ENCODE measurements at places on chromosomes 7 and 10.
A peak's percentile ranks its signal among the peaks of the same experiment; 100 is the strongest.

GRCh38 chr10:71076473-71077142 is 135.8 kb upstream of the UNC5B start:
- no peak for DNase-seq

- no peak for DNase-seq
Observed at GRCh38 chr10:5419466-5420094, 7.2 kb downstream of the NET1 start.

DNA sequence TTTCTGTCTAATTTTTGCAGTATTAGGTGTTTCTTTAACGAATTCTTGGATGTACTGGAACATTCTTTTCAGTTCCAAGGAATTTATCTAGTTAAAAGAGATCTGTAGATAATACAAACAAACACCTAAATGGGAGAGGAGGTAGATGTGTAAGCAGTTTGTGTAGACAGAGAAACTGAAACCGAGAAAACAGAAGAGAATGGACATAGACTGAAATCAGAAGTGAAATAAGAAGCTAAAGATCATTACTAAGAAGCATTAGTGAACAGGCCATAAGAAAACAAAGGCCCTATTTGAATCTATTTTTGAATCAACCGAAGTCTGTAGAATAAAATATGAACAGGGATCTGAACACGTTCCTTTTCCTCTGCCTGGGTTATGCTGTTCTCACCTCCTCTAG is 26.5 kb upstream of the TMEM229A start:
- DNase-seq: no peak

DNA sequence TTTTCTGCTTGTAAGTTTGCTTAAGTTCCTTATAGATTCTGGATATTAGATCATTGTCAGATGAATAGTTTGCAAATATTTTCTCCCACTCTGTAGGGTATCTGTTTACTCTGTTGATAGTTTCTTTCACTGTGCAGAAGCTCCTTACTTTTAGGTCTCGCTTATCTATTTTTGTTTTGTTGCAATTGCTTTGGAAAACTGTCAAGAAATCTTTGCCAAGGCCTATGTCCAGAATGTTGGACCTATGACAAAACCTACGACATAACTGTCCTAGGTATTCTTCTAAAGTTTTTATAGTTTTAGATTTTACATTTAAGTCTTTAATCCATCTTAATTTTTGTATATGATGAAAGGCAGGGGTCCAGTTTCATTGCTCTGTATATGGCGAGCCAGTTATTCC is 27.4 kb downstream of the COA1 start:
- no peak for DNase-seq

DNA sequence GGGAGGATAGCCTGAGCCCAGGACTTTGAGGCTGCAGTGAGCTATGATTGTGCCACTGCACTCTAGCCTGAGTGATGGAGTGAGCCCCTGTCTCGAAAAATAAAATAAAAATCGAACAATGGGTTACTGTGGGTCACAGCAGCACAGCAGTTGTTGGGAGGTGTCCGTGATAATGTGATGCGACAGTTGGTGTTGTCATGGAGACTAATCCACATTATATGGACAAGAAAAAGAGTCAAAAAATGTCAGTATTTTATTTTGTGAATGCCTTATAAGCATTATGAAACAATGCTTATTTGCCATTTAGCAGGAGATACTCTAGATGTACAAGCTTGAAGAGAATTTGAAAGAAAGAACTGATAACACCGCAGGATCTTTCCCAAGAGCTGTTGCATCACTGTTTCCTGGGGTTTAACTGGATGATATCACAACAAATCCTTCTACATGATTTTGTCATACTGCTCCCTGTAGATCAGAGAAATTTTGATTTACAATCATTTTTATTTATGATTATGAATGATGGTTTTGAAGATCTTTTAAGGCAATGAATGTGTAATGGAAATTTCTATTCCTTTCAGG is 195.4 kb downstream of the BAMBI start:
- DNase-seq: no peak

- no peak for DNase-seq
Observed at GRCh38 chr10:95360122-95360714, 69.4 kb upstream of the PDLIM1 start.

- no peak for DNase-seq
Observed at GRCh38 chr7:129827467-129827990, 125.2 kb downstream of the UBE2H start.

- peak; percentile 49 for DNase-seq
Observed at GRCh38 chr7:149707448-149707886, 65.9 kb downstream of the ZNF467 start.

- no peak for DNase-seq
Observed at GRCh38 chr10:100528123-100528886, 1.4 kb downstream of the NDUFB8 start.

DNA sequence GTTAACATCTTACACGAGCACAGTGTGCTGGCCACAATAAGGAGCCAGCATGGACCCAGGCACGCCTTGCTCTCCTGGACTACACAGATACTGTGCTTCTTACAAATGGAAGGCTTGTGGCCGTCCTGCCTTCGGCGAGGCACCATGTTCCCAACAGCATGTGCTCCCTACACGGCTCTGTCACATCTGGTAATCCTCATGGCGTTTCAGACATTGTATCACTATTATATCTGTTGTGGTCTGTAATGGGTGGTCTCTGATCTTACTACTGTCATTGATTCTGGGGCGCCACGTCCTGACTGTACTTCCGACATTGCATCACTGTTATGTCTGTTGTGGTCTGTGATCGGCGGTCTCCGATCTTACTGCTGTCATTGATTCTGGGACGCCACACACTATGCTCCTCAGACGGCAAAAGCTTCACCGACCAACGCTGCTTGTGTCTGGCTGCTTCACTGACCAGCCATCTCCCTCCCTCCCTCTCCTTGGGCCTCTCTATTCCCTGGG is 195.4 kb downstream of the MAD1L1 start:
- no peak for DNase-seq

DNA sequence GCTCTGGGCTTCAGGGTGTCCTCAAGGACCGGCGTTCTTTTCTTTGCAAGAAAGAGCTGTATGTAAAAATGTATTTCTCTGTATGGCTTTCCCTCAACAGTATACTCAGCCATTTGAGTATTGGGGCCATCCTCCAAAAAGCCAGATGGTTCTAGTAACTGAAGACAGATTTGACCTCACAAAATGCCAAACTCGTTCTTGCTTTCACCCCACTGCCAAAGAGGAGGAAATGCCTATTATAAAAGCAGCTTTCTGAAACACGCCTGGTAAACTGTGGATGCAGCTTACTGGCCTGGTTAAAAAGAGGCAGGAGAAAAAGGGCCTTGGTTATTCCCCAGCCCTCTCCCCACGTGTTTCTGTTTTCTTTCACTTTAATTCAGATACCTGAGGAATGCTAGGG is 7.7 kb upstream of the HTR5A start:
- DNase-seq: no peak

GRCh38 chr10:89975071-89975470 is 273.7 kb downstream of the KIF20B start:
- no peak for DNase-seq

GRCh38 chr10:70193391-70193844 is 23.1 kb upstream of the SAR1A start:
- peak; percentile 36 for DNase-seq

Data from RCC 7860 (cell line).